Substantia nigra (tissue), 51 donors: ENCODE measurements at places on chromosomes 2 and 18.

- peak; percentile 35 for DNase-seq
These were observed at the start of gene EFEMP1 for GRCh38 chr2:55923091-55923981. Gene EFEMP1 (minus strand): TSS chr2:55923782. CDS start chr2:55922440, 1,342 bp downstream.

DNA sequence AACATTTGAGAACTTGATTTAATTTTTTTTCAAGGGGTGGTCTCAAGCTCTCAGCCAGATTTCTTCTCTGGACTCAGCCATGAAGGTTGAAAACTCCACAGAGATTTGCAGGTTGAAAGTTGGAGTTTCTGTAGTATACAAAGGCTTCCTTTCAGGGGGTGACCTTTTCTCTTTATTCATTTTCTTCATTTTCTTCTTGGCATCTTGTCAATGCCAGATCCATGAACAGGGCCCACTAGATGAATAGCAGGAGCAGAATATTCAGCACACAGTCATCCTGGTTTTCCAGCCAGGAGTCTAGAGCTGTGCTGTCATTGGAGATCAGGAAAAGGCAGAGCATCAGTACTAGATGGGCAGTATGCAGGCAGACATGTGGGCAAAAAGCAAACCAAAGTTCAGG, 62.0 kb downstream of the INSIG2 start:
- no peak for DNase-seq

- DNase-seq = no peak
These were observed 381.0 kb downstream of the MEIS1 start for GRCh38 chr2:66815886-66816285.

DNA sequence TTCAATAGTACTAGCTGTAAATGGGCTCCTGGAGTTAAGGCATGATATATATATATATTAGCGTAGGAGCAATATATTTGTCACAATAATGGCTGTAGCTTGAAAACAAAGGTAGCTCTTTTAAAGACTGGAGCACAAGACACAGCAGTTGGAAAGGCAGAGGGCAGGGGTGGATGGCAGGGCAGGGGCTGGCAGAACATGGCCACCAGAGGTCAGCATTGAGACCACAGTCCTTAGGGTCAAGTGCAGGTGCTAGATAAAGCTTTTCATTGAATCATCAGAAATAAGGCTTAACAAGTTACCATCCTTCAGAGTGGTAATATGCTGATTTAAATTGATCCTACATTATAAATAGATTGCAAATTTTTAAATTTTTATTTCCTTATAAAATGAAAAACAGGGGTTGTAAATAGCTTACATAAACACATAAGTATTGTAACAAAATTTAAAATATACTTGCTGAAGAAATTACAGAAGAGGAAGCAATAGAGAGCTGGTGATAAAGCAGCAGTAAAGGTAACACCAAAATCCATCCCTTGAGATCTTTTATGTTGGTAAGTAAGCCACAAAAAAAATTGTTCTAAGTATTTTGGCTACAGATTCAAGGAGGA, 161.2 kb upstream of the PIEZO2 start:
- DNase-seq = no peak

GRCh38 chr2:144143294-144144151, 376.4 kb downstream of the ZEB2 start:
- DNase-seq = no peak

- DNase-seq = no peak
These were observed 3.7 kb upstream of the HTR2B start for GRCh38 chr2:231128541-231128940.

- no peak for DNase-seq
These were observed 39.9 kb downstream of the CYRIA start for GRCh38 chr2:16625759-16626158.

DNA sequence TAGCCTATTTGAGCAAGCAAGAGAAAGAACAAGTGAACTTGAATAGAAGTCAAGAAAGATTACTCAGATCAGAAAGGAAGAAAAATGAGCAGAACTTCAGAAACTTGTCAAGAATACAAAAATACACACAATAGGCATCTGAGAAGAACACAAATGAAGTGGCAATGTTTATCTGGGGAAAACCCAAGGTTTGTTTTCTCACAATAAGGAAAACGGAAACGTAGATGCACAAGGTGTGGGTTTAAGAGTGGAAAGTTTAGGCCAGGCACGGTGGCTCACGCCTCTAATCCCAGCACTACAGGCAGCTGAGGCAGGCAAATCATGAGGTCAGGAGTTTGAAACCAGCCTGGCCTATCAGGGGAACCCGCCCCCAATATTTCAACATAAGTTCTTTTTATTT, 159.5 kb upstream of the GYPC start:
- no peak for DNase-seq

GRCh38 chr2:75570948-75571729, 10.4 kb upstream of the EVA1A start:
- no peak for DNase-seq

GRCh38 chr2:13005761-13006335, 289.1 kb downstream of the TRIB2 start:
- no peak for DNase-seq

GRCh38 chr2:172977270-172978062, 98.2 kb upstream of the MAP3K20 start:
- no peak for DNase-seq

DNA sequence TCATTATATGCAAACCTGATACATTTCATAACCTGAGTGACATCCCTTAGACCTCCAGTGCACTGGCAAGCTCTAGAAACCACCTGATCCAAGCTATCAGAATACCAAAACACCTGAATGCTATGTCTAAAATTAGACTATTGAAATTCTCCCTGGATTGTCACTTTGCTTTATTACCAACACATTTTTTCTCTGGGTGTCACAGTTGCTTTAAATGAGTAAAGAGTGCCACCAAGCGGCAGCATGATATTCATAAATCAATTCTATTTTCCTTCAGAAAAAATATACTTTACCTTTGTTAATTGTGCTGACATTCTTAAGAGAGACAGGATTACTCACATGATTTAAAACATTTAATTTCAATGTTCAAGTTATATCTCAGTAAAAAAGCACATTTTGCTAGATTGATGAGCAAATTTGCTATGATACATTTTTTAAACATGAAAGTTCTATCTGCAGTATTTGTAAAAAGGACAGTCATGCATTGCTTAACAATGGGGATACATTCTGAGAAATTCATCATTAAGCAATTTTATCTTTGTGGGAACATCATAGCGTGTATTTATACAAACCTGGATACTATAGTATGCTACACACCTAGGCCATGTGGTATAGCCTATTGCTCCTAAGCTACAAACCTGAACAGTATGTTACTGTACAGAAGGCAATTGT, 338.4 kb upstream of the SLC39A10 start:
- DNase-seq = peak; percentile 15

DNA sequence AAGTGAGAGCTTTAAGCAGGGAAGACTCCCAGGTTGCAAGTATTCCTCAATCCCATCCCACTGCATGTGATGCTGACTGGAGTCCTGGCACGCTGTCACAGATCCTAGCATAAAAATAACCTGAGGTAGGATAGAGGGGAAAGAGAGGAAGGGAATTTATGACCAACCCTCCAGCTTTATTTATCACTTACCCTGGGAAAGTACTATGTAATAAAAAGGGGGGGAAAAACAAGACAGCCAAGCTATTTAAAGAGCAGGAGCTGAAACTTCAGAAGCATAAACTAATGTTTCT, 122.2 kb downstream of the SLC8A1 start:
- no peak for DNase-seq

GRCh38 chr2:80969900-80970299, 665.3 kb upstream of the LRRTM1 start:
- no peak for DNase-seq

- no peak for DNase-seq
These were observed 44.1 kb downstream of the KLHL29 start for GRCh38 chr2:23429036-23429435.

DNA sequence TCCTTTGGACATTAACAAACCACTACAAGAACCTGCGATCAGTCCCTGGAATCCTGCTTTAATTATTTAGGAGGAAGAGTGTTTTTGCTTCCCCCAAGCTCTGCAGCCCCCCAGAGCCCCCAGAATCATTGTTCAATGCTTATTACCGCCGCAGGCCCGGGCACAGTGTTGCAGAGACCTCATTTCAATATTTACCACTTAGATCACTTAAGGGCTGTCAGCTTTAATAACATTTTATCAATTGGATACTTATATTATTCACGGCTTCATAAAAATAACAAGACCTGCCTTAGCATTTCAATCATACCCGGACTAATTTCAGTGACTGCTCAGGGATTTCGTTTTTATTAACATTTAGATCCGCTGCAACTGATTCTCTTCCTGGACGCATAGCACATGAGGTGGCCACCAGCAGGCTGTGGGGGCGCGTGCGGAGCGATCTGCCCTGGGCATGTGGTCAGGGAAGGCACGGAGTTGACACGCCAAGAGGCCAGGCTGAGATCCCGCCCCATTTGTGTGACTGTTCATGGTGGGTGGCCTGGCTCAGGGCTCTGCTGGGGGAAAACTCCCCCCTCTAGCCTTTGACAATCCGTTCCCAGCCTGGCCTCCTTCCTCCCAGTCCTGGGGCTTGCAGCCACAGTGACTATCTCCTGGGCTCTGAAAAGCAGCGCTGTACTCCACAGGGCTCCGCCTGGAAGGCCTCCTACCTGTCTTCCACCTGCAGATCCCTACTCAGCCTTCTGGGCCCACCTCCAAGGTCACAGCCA, 267.6 kb downstream of the SRBD1 start:
- DNase-seq = no peak

- DNase-seq = no peak
These were observed 148.3 kb downstream of the AQP4 start for GRCh38 chr18:26717123-26717719.

GRCh38 chr18:63074981-63075404, 244.6 kb downstream of the BCL2 start:
- DNase-seq = peak; percentile 78

DNA sequence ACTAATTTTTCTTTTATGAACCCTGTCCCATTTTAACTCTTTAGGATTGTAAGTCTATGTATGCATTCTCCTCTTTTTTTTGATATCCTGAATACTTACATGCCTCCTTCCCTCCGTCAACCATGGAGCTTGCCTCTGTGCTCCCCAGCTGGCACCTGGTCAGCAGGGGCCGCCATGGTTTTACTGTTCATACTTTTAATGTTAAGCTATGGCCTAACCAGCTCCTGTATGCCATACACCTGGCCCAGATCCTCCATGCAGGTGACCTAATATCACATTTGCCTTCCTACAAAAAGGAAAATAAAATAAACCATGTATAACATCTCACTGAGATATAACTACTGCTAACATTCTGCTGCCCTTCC, 283.1 kb upstream of the TRIB2 start:
- no peak for DNase-seq

- DNase-seq = no peak
These were observed 151.8 kb upstream of the STK17B start for GRCh38 chr2:196322973-196323810.

- no peak for DNase-seq
These were observed 88.0 kb downstream of the SS18 start for GRCh38 chr18:26002375-26002910.

DNA sequence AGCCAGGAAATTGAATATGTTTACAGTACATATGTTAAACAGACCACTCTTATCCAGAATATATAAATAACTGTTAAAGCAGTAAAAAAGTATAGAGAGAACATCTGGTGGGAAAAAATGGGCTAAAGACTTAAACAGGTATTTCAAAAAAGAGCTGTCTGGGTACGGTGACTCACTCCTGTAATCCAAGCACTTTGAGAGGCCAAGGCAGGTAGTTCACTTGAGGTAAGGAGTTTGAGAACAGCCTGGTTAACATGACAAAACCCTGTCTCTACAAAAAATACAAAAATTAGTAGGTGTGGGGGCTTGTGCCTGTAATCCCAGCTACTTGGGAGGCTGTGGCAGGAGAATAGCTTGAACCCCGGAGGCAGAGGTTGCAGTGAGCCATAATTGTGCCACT, 171.4 kb upstream of the FSIP2 start:
- no peak for DNase-seq

DNA sequence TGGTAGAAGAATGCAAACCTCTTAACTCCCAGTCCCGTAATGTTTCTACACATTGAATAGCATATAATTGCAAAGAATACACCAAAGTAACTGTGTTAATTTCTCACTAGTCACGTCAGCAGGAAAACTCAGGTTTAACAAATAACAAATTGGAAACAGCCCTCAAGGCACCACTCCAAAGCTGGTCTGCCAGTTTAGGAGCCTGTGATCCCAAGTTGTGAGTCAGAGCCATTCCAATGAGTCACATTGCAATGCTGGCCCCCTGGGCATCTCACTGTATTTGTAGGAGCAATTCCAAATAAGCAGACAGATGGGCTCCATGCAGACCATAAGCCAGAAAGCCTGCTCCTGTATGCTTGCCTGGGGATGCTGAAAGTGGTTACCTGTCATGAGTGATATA, 143.2 kb upstream of the SETBP1 start:
- no peak for DNase-seq

DNA sequence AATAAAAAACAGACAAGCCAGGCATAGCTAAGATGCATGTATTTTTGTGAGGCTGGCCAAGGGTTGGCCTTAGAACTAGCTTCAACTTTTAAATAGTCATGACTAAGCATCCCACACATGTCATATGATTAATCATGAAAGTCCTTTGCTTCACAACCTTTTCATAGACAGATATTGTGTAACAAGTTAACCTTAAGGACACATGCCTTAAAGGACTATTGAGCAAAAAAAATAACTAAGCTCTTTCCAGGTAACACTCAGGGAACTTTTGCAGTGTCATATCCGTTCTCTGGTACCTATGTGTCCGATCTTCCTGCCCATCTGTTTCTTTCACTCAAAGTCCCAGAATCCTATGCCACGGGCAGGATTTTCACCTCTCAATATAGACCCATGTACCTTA, 498.4 kb downstream of the STK39 start:
- DNase-seq = no peak

- no peak for DNase-seq
These were observed 328 bp upstream of the PASK start for GRCh38 chr2:241149675-241149924.
